M059J (cell line): ENCODE measurements at places on chromosomes 6 and 20. TPM values are rescaled to one million over a fixed set of nuclear protein-coding genes. Genes with fewer than 3 reads are reported as not detected.

LAMA4 gene
- 85.6 and 156 TPM in 2 replicates for total RNA-seq

LAMP5 gene
- 0.12 and 0.54 TPM in 2 replicates for total RNA-seq

ENPP1 gene
- total RNA-seq, result 31.3 and 40.5 TPM in 2 replicates

PIM1 gene
- 15.2 and 22.0 TPM in 2 replicates for total RNA-seq

RIPPLY2 gene
- not detected in 2 replicates for total RNA-seq

MATN4 gene
- not detected in 2 replicates for total RNA-seq

TSPYL4 gene
- 7.0 and 12.0 TPM in 2 replicates for total RNA-seq

DNA sequence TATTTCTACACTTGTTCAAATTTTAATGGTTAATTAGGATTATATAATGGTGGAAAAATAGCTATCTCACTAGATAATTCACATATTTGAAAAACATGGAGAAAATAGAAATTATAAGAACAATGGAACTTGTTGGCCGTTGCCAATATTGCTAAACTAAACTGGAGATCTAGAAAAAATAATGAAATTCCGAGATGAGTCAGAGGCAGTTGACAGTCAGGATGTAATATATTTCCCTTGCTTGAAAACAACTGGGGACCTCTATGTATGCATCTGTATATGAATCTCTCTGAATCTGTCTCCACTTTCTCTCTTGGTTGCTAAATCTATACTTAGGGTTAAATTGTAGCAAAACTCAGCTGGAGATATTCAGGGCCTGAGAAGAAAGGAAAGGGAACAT, 1108.2 kb upstream of the GJE1 start:
- peak; percentile 10 for DNase-seq

DNA sequence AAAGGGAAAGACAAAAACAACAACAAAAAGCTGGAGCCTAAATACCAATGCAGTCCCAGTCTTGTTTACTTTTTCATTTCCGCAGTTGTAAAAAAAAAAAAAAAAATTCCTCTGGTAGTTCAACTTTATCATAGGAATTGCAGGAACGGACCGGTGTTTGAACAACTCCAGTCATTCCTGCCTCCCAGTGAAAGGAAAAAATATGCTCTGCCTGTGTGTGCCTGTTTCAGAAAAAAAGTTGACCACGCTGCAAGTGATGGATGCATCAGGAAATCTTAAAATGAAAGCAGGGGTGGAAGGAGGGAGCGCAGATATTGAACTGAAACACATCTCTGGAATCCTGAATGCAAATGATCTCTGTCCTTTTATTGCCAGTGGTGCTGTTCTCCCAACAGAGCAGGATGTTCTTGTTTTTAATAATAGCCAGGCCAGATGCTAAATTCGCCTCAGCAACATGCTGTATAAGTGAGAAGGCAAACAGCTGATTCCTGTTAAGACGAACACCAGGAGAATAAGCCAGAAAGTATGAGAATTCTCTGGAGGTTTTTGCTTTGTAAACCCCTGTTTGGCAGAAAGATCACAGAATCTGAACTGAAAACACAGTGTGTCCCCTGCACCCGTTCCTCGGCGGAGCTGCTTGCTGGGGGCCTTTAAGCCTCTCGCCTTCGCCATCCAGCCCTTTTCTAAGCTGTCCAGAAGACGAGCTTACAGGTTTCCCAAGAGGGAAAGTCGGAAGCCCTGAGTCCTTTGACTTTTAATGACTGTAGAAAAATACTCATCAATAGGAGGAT, 178.4 kb upstream of the SUPT3H start:
- DNase-seq, result peak; percentile 55

- no peak for DNase-seq
Measured at GRCh38 chr20:15031546-15032351, 694.3 kb upstream of the FLRT3 start.

DNA sequence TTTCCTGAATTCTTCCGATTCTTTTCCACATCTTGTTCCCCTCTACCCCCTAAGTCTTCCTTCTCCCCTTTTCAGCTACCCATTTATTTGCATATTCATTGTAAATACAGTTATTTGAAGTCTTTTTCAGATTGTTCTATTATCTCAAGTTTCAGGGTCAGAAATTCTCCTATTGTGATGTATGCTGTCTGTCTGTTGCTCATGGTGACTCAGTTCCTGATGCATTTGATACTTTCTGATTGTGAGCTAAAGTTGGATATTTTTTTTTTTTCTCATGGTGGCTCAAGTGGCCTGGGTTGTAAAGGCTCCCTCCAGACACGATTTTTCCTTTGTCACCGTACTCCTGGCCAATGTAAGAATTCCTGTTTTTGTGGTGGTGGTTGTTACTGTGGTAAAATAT, 4.9 kb upstream of the PI16 start:
- DNase-seq, result peak; percentile 77
